ENCODE measurements at places on chromosomes 4 and X.

GRCh38 chr4:174401471-174402130, 117.9 kb downstream of the CEP44 start:
- DNase-seq: no peak

DNA sequence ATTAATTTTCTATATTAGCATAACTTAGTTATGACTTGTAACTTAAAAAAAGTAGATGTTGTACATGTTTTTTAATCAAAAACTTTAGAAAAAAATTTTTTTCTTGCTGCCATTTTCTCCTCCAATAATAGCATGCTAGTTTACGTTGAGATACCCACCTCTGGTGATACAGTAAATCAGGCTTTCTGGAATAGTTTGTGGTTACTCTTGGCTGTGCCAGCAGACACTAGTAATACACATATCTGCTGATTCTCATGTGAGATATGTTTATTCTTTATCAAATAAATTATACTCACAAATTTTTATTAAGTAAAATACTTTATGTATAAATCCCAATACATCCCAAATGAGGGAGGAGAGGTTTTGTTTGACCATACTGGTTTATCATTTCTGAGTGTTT, 117.3 kb downstream of the KLHL8 start:
- peak; percentile 11 for DNase-seq

DNA sequence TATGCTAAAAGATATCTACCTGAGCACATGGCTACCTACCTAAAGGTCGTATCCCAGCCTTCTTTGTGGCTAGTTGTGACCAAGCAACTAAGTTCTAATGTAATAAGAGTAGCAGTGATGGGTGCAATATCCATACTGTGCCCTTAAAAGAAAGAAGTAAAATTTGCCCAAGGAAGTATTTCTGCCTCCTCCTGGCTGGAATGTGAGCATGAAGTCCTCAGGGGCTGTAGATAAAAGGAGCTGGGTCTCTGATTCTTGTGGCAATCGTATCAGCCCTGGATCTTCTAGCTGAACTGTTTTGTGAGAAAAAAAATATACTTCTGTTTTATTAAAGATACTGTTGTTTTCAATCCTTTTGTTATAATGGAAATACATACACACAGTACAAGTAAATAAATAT, 217.4 kb downstream of the GPAT3 start:
- no peak for DNase-seq

GRCh38 chrX:148049441-148049840, 68.3 kb downstream of the FMR1NB start:
- DNase-seq: peak; percentile 9

DNA sequence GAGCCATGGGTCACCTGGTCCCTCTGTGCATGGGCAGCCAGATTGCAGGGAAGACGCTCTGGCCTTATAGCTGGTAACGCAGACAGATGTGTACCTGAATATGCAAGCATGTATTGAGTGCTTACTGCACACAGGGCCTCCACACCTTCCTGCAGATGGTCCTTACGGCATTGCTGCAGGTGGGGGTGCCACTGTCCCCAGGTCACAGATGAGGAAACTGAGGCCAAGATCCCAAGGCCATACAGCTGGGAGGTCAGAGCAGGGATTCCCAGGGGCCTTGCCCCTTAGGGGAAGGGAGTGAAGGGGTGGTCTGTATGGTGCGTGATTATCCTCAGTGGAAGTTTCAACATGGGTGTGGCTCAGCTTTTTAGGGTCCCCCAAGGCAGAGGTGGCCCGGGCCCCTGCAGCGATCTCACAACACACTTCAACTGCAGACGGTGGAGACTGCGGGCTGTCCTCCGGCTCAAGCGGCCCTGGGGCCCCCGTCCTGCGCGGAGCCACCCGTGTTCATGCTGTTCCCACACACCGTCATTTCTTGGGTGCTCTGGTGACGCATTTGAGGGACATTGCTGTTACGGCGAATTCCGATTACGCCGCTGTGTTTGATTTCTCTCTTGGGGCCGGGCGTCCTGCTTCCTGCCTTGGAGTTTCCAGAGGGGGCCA, 8.1 kb downstream of the DOK7 start:
- no peak for DNase-seq

DNA sequence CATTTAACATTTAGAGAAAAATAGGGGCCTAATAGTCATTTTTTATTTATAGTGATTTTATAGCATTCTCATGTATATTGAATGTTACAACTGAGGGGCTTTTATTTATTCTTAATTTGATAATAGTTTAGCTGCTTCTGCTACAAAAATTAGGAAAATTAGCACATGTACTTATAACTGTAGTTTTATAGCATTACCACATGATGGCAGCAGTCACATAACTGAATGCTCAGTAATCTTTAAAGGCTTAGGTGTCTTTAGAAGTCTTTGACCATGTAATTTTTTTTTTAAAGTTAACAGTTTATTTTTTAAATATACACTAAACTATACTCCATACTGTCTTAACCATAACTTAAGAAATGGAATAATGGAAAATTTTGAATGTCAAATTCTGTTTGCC, 136.6 kb downstream of the STAG2 start:
- DNase-seq: peak; percentile 18

DNA sequence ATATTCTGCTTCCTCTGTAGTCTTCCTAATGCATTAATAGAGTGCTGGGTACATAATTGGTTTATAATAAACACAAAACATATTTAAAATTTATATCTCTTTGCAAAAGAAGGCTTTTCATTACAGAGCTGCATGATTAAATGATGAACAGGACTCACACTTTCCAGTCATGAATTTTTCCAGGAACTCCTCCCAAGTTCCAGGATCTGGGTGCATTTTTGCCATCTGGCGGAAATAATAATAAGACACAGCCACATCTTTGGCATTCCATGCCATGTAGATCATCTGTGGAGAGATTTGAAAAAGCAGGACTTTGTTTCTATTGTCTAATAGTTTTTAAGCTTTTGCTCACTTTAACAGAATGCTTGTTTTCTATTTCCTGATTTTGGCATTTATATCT, 40.2 kb upstream of the SULT1B1 start:
- DNase-seq: no peak

DNA sequence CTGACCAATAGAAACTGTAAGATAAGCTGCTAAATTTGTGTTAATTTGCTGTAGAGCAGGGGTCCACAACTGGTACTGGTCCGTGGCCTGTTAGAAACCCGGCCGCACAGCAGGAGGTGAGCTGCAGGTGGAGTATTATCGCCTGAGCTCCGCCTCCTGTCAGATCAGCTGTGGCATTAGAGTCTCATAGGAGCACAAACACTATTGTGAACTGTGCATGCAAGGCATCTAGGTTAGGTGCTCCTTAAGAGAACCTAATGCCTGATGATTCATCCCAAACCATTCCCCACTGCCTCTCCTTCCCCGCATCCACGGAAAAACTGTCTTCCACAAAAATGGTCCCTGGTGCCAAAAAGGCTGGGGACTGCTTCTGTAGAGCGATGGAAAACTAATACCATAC, 19.7 kb downstream of the FBXW7 start:
- no peak for DNase-seq

DNA sequence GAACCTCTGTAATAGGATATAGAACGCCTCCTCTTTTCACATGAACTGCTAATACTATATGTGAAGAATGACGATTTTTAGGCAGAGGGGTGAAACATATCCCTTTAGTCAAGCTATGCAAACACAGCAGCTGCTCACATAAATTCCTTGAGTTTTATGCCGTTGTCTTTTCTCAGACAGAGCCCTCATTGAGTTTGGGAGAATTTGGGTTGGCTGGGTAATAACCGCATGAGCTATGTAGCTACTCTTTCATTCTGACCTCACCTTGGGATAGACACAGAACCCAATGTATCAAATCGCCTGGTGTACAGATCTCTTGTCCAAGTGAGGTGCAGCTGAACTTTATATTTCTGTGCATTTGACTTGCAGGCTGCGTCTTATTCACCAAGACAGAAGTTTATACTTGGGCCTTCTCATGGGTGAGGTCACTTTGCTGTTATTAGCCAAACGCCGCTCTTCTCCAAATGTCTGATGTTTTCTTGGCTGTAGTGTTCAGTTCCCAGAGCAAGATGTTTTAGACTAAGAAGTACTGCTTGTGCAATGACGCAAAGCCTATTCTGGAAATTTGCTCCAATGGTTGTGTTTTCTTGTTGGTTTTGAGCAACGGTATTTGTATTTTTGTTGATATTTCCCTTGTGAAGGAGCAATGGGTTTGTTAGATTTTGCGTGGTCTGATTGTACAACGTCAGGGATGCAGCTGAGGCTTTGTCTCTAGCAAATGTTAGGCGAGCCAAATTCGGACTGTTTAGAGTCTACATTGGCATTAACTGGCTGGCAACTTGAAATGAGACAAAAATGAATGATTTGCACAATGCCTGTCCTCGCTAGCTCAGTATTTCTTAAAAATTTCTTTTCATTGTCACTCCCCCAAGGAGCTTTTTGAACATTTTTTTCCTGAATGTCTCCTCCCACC, 11.2 kb upstream of the SPARCL1 start:
- no peak for DNase-seq

DNA sequence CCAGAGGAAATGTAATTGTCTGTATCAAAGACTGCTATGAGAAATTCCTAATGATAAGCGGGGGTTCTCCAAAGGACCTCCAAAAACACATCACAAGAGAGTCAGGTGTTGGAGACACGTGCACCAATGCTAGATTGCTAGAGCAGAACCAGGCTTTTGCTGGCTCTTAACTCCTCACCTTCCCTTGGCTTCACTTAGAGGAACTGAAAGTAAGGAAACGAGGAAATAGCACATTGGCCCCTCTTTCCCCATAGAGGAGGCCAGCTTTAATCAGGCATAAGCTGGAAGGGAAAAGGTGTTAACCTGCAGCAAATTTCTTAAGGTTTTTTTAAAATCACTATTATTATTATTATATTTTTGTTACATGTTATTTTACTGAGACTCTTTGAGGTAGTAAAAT, 13.6 kb downstream of the OTC start:
- no peak for DNase-seq

- peak; percentile 28 for DNase-seq
Measured at GRCh38 chr4:184355111-184355604, 119.2 kb downstream of the IRF2 start.
